ENCODE measurements at places on chromosomes 4 and X.

DNA sequence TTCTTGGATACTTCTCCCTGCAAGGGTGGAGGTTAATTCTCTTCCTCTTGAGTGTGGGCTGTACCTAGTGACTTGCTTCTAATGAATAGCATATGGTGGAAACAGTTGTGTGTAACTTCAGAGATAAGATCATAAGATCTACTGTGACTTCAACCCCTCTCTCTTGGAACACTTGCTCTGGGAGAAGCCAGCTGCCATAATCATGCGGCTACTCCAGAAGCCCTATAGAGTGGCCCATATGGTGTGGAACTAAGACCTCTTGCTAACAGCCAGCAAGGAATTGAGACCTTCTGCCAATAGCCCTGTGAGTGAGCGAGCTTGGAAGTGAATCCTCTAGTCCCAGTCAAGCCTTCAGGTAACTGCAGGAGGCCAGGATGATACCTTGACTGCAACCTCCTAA is 81.1 kb downstream of the RBMX2 start:
- DNase-seq = no peak

GRCh38 chr4:36332023-36332781 is 50.8 kb downstream of the DTHD1 start:
- DNase-seq = no peak

DNA sequence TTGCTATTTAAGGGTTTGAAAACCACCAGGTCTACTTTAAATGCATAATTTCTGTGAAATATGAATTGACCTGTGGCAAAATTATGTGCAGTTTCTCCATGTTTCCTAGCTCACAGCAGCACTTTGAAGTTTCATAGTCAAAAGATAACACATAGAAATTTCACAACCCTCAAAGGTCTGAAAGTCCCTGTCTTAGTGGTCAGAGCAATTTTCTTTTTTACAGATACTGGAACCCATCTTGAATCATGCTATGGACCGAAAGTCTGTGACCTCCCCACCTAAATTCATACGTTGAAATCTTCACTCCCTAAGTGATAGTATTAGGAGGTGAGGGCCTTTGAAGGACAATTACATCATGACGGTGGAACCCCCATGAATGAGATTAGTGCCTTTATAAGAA is 240.4 kb upstream of the BMP3 start:
- no peak for DNase-seq

DNA sequence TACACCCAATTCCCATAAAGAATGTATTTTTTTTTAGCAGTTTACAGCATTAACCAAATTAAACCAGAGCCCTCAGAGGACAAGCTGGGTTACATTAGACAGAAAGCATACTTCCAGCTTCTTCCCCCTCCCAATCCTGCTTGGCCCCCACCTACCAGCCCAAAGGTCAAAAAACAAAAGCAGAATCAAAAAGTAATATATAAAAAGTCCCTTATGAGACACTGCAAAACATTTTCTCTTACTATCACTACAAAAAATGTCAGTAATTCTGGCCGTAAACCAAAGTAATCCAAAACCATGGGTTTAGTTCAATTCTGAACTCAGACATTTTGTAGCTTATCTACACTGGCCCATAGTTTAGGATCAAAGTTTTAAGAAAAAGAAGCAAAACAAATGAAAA is 38.0 kb downstream of the APBB2 start:
- no peak for DNase-seq

- DNase-seq = no peak
Measured at GRCh38 chr4:100938698-100939097, 408.6 kb downstream of the PPP3CA start.

- peak; percentile 65 for DNase-seq
Measured at GRCh38 chrX:8743126-8743732, 11.3 kb upstream of the ANOS1 start.

DNA sequence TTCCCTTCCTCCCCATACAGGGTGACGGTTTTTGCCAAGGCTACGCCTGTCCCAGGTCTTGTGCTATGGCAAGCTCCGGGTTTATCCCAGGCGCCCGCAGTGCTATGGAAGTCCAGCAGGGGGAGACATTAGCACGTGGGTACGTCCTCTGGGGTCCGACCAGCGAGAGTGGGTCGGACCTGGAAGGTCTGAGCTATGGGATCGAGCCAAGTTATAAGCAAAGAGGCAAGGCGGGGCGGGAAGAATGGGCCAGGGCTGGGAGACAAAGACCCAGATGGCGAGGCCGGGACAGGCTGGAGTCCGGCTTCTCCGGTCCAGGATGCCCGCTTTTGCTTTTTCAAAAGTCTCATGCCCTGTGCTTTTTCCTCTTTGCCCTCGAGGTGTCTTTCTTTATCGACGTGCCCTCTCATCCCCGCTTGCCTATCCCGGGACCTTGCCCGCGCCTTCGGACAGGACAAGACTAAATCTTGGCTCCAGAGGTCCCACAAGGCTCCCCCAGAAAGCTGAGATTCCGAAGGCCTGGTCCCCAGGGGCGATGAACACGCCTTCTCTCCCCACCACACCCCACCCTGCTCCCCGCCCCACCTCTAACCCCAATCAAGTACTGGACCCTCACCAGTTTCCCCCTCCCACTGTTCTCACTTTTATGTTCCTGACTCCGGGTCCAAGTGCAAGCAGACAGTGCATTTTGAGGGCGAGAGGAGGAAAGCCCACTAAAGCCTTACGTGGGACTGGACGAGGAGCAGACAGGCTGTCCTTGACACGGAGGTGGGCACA is 785 bp upstream of the EFNB1 start:
- DNase-seq = peak; percentile 78

GRCh38 chr4:42350611-42351182 is 46.6 kb upstream of the SHISA3 start:
- DNase-seq = no peak

GRCh38 chrX:41087201-41087600 is 2.0 kb downstream of the USP9X start:
- DNase-seq = no peak

- DNase-seq = no peak
Measured at GRCh38 chrX:129617420-129617819, 37.3 kb downstream of the APLN start.

GRCh38 chr4:183444214-183445096 is at the start of gene CDKN2AIP:
Gene CDKN2AIP, plus strand, starts transcription at chr4:183444636. Its CDS starts 162 bp downstream, at chr4:183444798.
- peak; percentile 94 for DNase-seq

DNA sequence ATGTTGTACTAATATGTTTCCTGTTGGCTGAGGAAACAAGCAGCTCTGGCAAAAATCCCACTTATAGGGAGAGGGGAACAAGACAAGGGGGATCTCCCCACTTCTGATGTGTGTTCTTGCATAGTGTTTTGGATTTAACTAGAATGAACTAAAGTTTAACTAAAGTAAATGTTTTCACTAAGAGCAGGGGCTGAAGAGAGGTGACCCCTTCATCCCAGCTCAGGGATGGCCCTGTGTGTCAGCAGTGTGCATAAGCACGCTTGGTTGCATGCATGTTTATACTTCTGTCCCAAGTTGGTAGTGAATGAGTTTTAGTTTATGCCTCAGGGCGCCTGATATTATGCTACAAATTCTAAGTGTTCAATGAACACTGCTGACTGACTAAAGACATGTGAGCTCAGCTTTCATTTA is 169.4 kb downstream of the MGST2 start:
- no peak for DNase-seq

Measured in activated CD8-positive, alpha-beta memory T cell treated with anti-CD3 and anti-CD28 coated beads, Interleukin-2, amount 50 U/mL, for 4 hours (primary cell).